CD4-positive, alpha-beta T cell treated with Interleukin-21 for 1 hour (primary cell): ENCODE measurements at places on chromosomes 16 and 17.

DNA sequence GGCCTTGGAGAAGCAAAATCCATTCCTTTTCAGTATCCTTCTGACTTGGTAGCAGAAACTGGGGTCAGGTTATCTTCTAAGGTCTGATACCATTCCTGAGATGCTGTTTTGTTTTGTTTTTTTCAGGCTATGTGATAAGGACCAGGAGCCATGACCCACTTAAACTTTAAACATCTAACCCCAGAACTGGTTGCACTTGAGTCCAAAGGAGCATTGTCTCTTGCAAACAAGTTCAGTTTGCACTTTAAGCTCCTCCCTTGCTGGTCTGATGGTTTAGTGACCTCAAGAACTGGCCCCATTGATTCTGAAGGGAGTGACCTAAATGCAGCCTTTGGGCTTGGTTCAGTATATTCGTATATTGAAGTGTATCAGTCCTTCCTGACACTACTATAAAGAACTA is 75.2 kb downstream of the ERCC4 start:
- DNase-seq = no peak

DNA sequence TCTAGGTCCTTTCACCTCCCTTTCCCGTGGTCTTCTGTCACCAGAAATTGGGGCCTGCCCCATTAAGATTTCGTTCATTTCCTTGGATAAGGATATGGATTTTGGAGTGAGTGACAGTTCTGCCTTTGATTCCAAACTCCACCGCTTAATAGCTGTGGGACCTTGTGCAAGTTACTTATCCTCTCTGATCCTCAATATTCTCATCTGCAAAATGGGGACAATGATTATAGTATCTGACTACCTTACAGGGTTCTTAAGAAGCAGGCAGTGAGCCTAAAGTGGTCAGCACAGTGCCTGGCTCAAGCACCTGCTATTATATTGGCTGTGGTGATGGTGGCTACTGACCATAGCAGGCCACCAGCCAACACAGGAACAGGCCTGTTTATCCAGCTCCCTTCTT is 15.6 kb downstream of the TBKBP1 start:
- no peak for DNase-seq

GRCh38 chr16:78605548-78606101 is 506.2 kb downstream of the WWOX start:
- no peak for DNase-seq

DNA sequence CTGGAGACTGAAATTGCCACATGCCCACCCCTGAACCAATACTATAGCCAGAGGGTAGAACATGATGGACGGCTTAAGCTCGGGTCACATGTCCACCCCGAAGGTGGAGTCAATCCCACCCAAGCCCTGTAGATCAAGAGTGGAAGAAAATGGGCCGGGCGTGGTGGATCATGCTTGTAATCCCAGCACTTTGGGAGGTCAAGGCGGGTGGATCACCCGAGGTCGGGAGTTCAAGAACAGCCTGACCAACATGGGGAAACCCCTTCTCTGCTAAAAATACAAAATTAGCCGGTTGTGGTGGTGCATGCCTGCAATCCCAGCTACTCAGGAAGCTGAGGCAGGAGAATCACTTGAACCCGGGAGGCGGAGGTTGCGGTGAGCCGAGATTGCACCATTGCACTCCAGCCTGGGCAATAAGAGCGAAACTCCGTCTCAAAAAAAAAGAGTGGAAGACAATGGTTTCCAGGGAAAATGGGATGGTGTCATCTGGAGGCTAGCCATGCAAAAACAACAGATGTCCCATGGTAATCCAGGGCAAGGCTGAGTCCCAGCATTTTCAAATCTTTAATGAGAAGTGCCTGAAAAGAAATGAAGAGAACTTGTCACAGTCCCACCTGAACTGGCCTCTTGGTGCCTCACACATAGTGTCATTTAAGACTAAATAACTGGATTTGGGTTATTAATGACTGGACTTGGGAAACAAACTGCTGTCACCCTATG is 30.1 kb downstream of the CD300LF start:
- no peak for DNase-seq

- DNase-seq = no peak
Observed at GRCh38 chr16:87201790-87202189, 115.4 kb downstream of the C16orf95 start.

DNA sequence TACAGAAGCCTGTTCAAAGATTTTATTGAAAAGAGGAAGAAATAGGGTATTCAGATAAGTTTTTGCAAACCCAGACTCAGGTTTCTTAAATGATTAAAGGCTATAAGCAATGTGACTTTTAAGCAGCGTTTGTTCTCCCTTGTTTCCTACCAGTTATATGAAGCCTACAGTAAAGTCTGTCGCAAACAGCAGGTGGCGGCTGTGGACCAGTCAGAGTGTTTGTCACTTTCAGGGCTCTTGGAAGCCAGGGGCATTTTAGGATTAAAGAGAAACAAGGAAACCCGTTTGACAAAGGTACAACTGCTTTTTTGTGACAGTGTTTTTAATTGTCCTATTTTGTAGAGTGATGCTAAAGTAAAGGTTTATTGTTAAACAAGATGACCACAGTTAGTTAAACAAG is 7.7 kb upstream of the RARA start:
- DNase-seq = no peak

GRCh38 chr17:79214940-79215604 is 140.4 kb downstream of the ENGASE start:
- DNase-seq = no peak

GRCh38 chr17:42706732-42707131 is 24.4 kb downstream of the CNTNAP1 start:
- peak; percentile 66 for DNase-seq

- no peak for DNase-seq
Observed at GRCh38 chr17:33459078-33459940, 166.2 kb upstream of the ASIC2 start.

DNA sequence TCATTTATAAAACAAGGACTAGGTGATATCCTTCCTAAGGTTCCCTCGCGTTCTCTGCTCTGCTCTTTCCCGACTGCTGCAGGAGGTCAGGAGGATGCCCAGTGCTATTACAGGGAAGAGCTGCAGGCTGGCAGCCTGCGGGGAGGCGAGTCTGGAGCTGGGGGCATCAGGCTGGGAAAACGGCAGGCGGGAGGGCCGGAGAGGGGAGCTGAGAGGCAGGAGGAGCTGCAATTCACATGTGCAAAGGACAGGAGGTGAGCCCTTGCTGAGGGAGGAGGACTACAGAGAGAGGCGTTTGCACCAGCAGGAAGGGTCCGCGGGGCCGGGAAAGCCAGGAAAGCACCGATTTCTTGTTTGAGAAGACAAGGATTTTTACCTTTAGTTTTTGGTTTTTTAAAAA is 8.1 kb downstream of the ADAD2 start:
- DNase-seq = no peak
